ENCODE measurements at places on chromosomes 4 and X.

GRCh38 chr4:65623506-65623905, 46.8 kb downstream of the EPHA5 start:
- no peak for DNase-seq

DNA sequence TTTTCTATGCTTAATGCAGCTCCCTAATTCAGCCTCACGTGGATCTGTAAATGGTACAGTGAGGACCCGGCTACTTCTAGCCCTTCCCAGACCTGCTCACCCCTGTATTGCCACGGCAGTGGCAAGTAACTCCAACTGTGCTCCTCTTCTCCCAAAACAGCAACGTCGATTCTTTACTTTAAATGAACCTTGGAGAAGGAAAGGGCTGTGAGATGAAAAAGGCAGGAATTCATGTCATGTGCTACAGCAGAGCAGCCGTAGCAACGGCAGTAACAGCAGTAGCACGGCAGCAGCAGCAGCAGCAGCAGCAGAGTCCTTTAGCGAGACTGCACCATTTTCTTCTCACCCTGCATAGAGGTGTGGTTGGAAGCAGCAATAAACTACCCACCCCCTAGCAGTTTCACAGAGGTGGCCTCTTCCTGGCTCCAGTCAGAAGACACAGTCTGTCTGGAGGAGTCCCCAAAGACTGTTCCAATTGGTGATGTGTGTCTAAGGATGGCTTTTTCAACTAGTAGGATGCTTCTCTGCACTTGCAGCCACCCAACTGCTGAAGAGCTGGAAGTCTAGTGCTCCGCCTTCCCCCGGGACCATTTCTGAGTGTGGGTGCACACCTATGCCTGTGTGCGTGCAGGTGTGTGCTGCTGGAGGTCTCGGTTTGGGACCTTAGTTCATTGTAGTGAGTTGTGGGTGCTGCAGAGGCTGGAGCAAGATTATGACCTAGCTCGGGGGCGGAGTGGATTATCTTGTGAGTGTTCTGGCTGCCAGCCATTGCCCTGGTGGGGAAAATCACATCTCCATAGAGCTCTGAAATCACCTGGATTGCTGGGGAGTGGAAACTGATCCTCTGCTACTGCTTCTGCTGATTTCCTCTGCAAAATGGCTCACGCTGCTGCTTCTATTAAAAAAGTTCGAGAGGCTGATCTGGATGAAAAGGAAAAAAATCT, 67.2 kb downstream of the ANK2 start:
- no peak for DNase-seq

DNA sequence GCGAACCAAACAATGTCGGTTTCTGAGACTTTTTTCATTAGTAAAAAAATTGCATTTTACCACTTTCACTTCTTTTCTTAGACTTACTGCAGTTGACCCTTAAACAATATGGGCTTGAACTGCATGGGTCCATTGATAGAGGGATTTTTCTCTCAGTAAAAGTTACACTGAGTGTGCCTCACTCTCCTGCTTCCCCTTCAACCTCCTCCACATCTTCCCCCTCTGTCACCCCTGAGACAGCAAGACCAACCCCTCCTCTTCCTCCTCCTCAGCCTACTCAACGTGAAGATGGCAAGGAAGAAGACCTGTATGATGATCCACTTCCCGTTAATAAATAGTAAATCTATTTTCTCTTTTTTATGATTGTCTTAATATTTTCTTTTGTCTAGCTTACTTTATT, 43.4 kb downstream of the TEC start:
- no peak for DNase-seq

- DNase-seq, result peak; percentile 68
Observed at GRCh38 chr4:7960790-7961655, 21.4 kb upstream of the AFAP1 start.

- DNase-seq, result no peak
Observed at GRCh38 chr4:141810712-141811375, 174.5 kb downstream of the IL15 start.

- no peak for DNase-seq
Observed at GRCh38 chrX:27132862-27133261, 330.3 kb downstream of the PPP4R3C start.

- no peak for DNase-seq
Observed at GRCh38 chr4:184281231-184282139, 63.8 kb upstream of the ENPP6 start.

DNA sequence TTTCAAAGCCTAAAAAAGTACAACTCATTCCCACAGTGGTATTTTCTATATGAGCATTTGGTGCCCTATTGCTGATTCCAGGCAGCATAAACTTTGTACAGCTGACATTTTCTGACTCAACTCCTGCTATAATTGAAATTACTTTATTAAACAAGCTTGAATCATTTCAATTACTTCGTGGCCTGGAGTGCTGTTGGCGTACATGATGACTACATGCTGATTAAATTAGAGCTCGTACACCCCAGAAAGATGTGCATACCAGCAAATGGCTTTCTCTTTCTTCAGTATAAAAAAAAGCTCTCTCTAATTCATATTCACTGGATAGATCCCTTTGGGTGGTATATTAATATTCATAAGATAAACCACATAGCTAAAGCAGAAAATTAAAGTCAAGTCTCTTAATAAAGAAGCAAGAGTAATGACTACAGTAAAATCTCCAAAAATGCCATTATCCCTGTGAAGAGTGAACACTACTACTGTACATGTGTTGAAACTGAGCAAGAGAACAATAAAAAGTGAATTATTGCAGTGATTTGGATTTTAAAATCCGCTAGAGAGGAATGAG, 245.0 kb upstream of the IGFBP7 start:
- no peak for DNase-seq

- DNase-seq, result no peak
Observed at GRCh38 chrX:136679531-136679930, 31.6 kb downstream of the CD40LG start.

GRCh38 chrX:4925911-4926310, 1212.5 kb upstream of the PRKX start:
- no peak for DNase-seq

DNA sequence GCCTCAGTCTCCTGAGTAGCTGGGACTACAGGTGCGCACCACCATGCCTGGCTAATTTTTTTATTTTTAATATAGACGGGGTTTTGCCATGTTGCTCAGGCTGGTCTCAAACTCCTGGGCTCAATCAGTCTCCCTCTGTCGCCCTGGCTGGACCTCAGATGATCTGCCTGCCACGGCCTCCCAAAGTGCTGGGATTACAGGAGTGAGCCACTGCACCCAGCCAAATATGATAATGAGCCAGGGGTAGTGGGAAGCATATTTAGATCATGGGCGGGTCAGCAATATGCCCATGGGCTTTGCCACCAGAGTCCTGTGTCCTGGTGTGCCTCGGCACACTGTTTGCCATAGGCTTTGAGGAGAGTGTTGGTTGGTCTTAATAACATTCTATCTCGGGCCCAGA, 71.8 kb downstream of the FAM193A start:
- no peak for DNase-seq

- no peak for DNase-seq
Observed at GRCh38 chr4:158856852-158857251, 88.0 kb downstream of the FNIP2 start.

DNA sequence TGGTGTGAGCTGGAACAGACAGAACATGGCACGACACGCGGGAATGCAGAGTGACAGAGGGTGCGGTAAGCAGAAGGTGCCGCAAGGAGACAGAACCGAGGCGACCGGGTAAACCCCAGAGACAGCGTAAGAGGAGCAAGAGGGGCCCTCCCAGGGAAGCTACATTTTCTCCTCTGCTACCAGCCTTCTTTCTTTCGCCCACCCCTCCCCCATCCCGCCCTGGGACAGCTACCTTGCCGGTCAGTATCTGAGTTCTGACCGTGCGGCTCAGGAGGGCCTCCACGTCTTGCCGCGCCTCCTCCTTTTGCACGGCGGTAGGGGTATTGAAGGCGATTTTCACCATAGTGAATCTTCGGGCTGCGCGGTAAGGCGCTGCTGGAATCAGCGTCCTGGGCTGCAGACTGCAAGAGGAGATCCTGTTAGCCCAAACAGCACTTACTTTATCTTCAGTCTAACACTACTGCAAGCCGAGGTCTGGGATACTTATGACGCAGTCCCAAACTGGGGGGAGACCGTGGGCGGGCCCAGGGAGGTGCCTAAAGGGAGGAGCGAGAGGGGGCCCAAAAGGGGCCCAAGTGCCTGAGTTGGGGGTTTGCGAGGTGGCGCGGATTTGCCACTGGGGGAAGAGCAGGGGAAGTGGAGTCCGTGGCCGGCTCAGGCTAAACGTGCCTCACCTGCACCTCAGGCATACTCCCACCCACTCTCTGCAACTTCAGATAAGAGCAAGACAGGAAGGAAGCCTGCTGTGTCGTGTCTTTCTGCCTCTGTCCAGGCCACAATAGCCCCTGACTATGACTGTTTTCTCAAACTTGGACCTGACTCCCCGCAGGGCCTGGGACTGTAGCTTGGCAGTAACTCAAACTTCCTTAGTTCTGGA, at the start of gene ITM2A:
Gene ITM2A (minus strand): TSS at position 462 of the 877 bp plus-strand sequence. CDS start 119 bp downstream, at position 343.
- DNase-seq, result peak; percentile 45

- DNase-seq, result no peak
Observed at GRCh38 chr4:188552741-188553275, 413.6 kb downstream of the TRIML1 start.

DNA sequence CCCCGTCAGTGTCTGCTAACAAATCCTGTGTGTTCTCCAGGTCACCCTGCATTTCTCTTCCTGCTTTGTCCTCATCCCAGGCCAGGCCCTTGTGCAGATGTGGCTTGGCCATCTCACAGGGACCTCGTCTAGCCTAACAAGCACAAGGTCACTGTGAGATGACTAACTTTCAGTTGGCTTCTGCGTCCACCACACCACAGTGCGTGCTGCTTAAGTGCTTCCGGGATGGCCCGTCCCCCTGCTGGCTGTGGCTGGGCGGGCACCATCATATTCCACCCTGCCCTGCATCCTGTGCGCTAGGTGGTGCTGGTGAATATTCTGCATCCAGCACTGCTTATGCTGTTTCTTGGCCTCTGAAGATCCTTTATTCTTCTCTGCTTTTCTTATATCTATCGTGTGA, 33.8 kb downstream of the RBBP7 start:
- no peak for DNase-seq

GRCh38 chr4:139898293-139898692, 232.7 kb downstream of the MGST2 start:
- no peak for DNase-seq

GRCh38 chr4:75056277-75056676, 123.4 kb downstream of the PARM1 start:
- DNase-seq, result no peak

- DNase-seq, result no peak
Observed at GRCh38 chrX:154549766-154550165, 2.3 kb downstream of the IKBKG start.

DNA sequence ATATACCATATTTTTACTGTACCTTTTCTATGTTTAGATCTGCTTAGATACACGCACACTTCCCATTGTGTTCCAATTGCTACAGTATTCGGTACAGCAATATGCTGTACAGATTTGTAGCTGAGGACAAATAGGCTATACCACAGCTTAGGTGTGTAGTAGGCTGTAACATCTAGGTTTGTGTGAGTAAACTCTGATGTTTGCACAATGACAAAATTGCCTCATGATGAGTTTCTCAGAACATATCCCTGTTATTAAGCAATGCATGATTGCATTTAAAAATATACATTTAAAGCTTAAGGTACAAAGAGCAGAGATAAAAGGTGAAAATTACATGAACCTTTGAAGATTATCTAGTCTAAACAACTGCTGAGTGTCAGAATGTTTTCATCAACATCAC, 181.7 kb downstream of the ADGRA3 start:
- no peak for DNase-seq

GRCh38 chrX:79336869-79337815, 30.0 kb downstream of the ITM2A start:
- DNase-seq, result no peak

DNA sequence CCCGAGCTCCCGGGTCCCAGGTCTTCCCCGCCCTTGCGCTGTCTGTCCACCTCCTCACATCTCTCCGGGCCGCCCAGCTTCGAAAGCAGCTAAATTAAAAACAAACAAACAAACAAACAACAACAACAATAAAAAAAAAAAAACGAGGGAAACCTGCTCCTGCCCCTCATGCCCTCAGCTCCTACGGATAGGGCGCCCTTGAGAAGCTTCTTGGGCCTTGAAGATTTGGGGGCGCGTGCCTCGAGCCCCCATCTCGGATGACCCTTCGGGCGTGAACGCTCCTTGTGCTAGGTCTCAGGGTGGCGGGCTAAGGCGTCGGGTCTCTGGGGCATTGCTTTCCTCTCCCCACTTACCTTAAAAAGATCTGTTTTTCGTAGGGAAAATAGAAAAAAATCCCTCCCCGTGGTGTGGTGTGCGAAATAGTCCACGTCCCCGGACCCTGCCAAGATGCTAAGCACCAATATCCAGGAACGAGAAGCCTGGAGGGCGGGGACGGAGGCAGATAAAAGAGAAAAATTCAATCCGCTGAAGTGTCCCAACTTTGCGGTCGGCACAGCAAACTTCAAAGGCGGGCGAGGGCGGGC, 603 bp downstream of the NDNF start:
- no peak for DNase-seq

- no peak for DNase-seq
Observed at GRCh38 chrX:70176938-70177533, at the start of gene DGAT2L6. Gene DGAT2L6 (plus strand): TSS chrX:70177483. CDS start chrX:70177583, 100 bp downstream.

GRCh38 chr4:22427675-22428074, 88.2 kb downstream of the ADGRA3 start:
- no peak for DNase-seq
